ENCODE measurements at places on chromosomes 12 and 14.
A peak's percentile ranks its signal among the peaks of the same experiment; 100 is the strongest.

GRCh38 chr12:3421191-3421978, 69.6 kb upstream of the PRMT8 start:
- H3K4me1 ChIP-seq = no peaks in the 10 kb centered on the region
- H3K27ac ChIP-seq = no peak overlapping the region
- DNase-seq = no peak
- no peaks in the 10 kb centered on the region for H3K36me3 ChIP-seq
- H3K4me3 ChIP-seq = no peak overlapping the region

GRCh38 chr12:122399254-122399591, 23.2 kb downstream of the CLIP1 start:
- peaks cover 2% of the 10 kb centered on the region for H3K36me3 ChIP-seq
- no peak for DNase-seq
- H3K27me3 ChIP-seq = no peaks in the 10 kb centered on the region
- H3K27ac ChIP-seq = no peak overlapping the region
- H3K4me3 ChIP-seq = no peak overlapping the region

DNA sequence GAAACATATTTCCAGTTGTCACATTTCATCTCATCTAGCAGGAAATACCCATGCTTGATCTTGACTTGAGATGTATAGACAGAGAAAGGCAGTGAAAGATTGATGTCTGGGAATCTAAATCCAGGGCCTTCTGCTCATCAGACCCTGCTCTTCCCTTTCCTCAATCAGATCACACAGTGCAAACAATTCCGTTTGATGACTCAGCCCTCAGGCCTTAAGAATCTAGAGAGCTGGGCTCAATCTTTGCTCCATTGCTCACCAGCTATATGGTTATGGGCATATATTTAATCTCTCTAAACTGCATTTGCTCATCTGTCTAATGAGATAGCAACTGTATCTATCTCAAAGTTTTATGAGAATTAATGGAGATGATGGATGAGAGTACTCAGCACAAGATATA, 201.8 kb upstream of the CCDC196 start:
- no peak overlapping the region for H3K4me3 ChIP-seq
- peaks cover 4% of the 10 kb centered on the region for H3K36me3 ChIP-seq
- H3K27me3 ChIP-seq = no peaks in the 10 kb centered on the region

GRCh38 chr12:120197542-120197887, 3.0 kb upstream of the GCN1 start:
- H3K27ac ChIP-seq = no peak overlapping the region
- peaks cover 24% of the 10 kb centered on the region for H3K4me1 ChIP-seq
- no peaks in the 10 kb centered on the region for H3K27me3 ChIP-seq
- no peak overlapping the region for H3K4me3 ChIP-seq
- peaks cover 10% of the 10 kb centered on the region for H3K36me3 ChIP-seq
- no peak for DNase-seq

DNA sequence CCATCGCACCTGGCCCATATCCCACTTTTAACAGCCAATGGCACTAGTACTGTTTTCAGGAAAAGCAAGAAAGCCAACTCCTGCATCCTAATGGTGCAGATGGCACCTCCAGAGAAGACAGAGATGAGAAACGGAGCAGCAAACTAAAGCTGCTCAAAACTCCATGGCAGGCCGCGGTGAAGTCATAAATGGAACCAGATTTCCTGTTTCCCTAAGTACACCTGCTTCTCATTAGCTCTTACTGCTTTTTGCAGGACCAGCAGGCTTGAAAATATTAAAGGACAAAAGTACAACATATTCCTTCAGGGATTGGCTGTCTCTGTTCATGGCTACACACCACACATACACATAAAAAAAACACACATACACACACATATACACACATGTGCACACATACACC, 36.7 kb upstream of the LGALS3 start:
- no peak for DNase-seq
- peaks cover 5% of the 10 kb centered on the region for H3K4me1 ChIP-seq
- peaks cover 5% of the 10 kb centered on the region for H3K27me3 ChIP-seq
- H3K36me3 ChIP-seq = no peaks in the 10 kb centered on the region
- H3K27ac ChIP-seq = no peak overlapping the region
- H3K4me3 ChIP-seq = no peak overlapping the region

DNA sequence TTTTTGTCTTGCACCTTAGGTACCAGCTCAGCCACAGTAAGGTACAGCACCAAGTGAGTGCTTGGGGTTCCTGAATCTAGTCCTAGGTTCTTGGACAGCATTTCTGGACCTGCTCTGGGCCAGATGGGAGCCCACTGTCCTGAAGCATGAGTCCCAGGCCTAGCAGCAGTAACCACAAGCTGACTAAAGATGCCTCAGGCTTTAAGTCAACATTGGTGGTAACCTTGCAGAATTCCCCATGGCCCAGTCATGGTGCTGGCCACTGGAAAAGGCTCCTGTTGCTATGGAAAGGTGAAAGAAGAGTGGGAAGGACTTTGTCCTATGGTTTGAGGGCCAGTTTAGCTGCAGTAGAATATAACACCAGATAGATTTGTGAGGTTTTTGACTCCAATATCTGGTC, 86.9 kb upstream of the CLEC14A start:
- no peaks in the 10 kb centered on the region for H3K4me1 ChIP-seq
- H3K4me3 ChIP-seq = no peak overlapping the region
- no peaks in the 10 kb centered on the region for H3K27me3 ChIP-seq
- H3K36me3 ChIP-seq = no peaks in the 10 kb centered on the region
- H3K27ac ChIP-seq = no peak overlapping the region

DNA sequence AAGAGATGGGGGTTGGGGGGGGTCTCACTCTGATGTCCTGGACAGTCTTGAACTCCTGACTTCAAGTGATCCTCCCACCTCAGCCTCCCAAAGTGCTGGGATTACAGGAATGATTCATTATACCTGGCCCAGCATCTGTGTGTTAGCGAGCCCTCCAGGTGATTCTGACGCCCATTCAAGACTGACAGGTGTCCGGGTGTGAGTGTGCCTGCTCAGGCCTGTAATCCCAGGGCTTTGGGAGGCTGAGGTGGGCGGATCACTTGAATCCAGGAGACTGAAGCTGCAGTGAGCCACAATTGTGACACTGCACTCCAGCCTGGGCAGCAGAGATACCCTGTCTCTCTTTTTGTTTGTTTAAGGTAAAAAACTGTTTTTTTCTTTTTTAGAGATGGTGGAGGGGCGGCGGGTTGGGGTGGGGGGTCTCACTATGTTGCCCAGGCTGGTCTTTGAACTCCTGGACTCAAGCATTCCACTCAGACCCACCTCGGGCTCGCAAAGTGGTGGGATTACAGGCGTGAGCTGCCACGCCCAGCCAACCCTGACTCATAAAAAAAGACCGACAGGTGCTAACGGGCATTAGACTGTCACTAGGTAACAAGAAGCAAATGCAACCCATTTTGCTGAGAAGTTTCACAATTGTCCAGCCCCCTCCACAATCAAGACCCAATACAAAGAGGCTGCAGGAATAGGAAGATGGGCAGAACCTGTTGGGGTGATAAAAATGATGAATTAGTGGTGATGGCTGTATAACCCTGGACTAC, 4.7 kb downstream of the VSIG10 start:
- no peak overlapping the region for H3K27ac ChIP-seq
- H3K36me3 ChIP-seq = no peaks in the 10 kb centered on the region
- DNase-seq = no peak
- H3K4me3 ChIP-seq = no peak overlapping the region
- H3K4me1 ChIP-seq = peaks cover 2% of the 10 kb centered on the region
- peaks cover 13% of the 10 kb centered on the region for H3K27me3 ChIP-seq

DNA sequence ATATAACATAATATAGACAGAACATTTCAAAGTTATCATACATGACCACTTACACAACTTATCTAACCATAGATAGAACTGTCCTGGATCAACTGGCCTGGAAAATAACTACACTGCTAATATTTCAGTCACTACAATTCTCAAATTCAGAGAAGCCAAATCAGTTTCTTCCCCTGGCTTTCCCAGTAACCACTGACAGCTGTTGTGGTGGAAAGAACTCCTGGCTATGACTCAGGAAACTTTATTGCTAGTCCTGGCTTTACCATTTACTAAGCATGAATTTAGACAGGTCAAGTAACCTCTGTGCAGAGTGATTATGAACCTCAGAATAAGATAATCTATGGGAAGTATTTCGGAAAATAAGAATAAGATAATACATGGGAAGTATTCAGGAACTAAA, 244.9 kb upstream of the DIO2 start:
- no peaks in the 10 kb centered on the region for H3K4me1 ChIP-seq
- no peak overlapping the region for H3K4me3 ChIP-seq
- DNase-seq = no peak
- peaks cover 2% of the 10 kb centered on the region for H3K36me3 ChIP-seq

DNA sequence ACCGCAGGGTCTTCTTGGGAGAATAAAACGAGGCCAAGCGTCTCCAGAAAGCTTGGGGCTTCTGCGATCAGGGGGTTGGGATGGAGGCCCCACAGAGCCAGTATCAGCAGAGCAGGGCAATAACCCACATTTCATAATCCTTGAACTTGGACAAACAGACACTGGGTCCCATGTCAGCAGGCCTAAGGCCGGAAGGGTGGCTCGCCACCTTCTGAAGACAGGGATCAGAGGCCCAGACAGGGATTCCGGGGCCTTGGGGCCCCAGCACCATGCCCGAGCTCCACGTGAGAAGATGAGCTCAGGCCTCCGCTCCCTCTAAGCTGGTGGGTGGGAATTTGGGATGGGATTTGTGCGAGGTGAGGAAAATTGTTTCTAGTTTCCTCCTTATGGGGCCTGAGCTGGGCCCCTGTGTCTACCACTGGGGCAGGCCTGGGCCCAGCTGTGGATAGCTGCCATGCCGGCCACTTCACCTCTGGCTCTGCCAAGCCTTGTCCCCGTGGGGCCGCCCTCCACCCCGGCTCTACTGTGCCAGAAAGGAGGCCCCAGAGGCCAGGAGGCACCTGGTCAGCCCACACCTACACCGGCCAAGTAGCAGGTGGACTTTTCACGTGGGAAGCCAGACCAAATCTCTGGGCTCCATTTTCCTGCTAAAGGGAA, 67.2 kb upstream of the DLK1 start:
- H3K36me3 ChIP-seq = no peaks in the 10 kb centered on the region
- H3K27ac ChIP-seq = no peak overlapping the region
- no peak overlapping the region for H3K4me3 ChIP-seq
- no peak for DNase-seq
- H3K4me1 ChIP-seq = peaks cover 4% of the 10 kb centered on the region

- H3K27me3 ChIP-seq = peaks cover 2% of the 10 kb centered on the region
- H3K36me3 ChIP-seq = peaks cover 2% of the 10 kb centered on the region
- no peak for DNase-seq
Measured at GRCh38 chr14:22854963-22855724, 16.4 kb upstream of the LRP10 start.

GRCh38 chr14:100890061-100890850, 13.3 kb downstream of the RTL1 start:
- no peaks in the 10 kb centered on the region for H3K36me3 ChIP-seq
- no peaks in the 10 kb centered on the region for H3K4me1 ChIP-seq
- peaks cover 10% of the 10 kb centered on the region for H3K27me3 ChIP-seq
- no peak for DNase-seq
- H3K27ac ChIP-seq = no peak overlapping the region

- H3K36me3 ChIP-seq = peaks cover 6% of the 10 kb centered on the region
- no peak for DNase-seq
- H3K27me3 ChIP-seq = no peaks in the 10 kb centered on the region
- H3K4me1 ChIP-seq = peaks cover 72% of the 10 kb centered on the region
- H3K4me3 ChIP-seq = peak overlapping the region; percentile 11
Measured at GRCh38 chr14:69619012-69619411, 7.6 kb downstream of the SUSD6 start.

GRCh38 chr14:47411523-47411922, 263.9 kb downstream of the MDGA2 start:
- no peaks in the 10 kb centered on the region for H3K36me3 ChIP-seq
- no peak for DNase-seq
- H3K27ac ChIP-seq = no peak overlapping the region
- no peak overlapping the region for H3K4me3 ChIP-seq

GRCh38 chr12:89781946-89782550, 73.4 kb upstream of the ATP2B1 start:
- H3K27ac ChIP-seq = no peak overlapping the region
- no peaks in the 10 kb centered on the region for H3K27me3 ChIP-seq
- H3K4me1 ChIP-seq = peaks cover 14% of the 10 kb centered on the region
- peaks cover 19% of the 10 kb centered on the region for H3K36me3 ChIP-seq

DNA sequence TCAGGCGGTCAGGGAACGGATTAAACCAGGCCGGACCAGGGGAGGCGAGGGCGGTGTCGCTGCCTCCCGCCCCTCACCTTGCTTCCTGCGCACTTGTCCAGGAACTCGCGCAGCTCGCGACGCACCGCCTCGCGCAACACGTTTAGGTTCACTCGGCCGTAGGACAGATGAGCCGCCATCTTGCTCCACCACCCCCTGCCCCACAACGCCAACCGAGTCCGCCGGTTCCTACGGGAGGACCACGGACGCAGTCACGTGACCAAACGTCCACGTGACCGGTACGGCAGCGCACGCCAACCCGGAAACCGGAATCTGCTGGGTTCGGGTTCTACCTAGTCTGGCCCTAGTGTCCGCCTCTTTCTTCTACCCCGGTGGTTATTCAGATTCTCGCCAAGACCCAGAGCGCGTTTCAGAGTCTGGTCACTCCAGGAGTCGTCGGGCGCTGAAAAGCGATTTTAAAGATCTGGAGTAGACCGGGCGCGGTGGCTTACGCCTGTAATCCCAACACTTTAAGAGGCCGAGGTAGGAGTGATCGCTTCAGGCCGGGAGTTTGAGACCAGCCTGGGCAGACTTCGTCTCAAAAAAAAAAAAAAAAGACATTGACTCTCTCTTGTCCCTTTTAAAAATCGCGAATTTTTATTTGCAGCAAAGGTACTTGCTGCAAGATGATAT, at the start of gene VPS33A:
Gene VPS33A, minus strand, starts transcription at position 265 of the 672 bp plus-strand sequence. Its CDS starts 86 bp downstream, at position 179.
- H3K27ac ChIP-seq = peak within 1 kb of the TSS; percentile 99
- peak within 1 kb of the TSS; percentile 99 for H3K4me3 ChIP-seq
- H3K36me3 ChIP-seq = peaks cover 2% of the 10 kb centered on the region
- no peaks in the 10 kb centered on the region for H3K27me3 ChIP-seq
- peak; percentile 88 for DNase-seq
- H3K4me1 ChIP-seq = peaks cover 7% of the 10 kb centered on the region

DNA sequence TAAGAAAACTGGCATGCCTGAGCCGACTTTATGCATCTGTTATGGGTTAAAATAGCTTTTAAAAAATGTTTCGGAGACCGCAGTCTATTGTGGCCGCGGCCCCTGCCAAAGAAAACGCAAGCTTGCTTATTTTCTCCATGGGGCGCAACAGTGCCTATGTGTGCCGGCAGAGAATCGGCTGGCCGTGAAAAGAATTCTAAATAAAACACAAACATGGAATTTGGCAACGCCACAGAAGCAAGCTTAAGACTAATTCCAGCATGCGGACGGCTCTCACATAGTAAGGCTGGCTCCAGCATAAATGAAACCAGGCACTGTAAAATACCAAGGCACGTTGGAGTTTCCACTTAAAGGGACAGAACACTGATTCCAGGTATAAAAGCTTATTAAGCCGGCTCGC, 56.7 kb downstream of the BCL11B start:
- no peak overlapping the region for H3K4me3 ChIP-seq
- no peaks in the 10 kb centered on the region for H3K4me1 ChIP-seq
- no peaks in the 10 kb centered on the region for H3K36me3 ChIP-seq
- H3K27ac ChIP-seq = no peak overlapping the region

DNA sequence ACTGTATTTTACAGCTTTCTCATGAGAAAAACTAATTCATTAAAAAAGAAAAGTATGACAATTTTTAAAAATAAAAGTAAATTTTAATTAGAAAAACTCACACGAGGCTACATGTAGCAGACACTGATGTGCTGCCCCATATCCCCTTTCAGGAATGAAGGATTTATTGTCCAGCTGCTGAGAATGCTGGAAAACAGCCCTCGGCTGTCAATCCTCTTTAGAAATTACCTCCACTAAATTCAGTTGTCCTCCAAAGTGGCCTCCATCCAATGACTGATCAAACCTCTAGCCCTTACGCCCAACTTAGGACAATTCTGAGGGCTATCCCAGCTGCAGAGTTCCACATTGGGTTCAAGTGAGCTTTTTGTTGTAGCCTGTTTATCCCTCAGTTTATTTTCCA, 29.8 kb upstream of the AP4S1 start:
- DNase-seq = no peak
- H3K27me3 ChIP-seq = no peaks in the 10 kb centered on the region
- H3K27ac ChIP-seq = peak overlapping the region; percentile 42
- H3K4me1 ChIP-seq = peaks cover 21% of the 10 kb centered on the region
